Kidney epithelial cell (primary cell): ENCODE measurements at places on chromosomes 7 and 10.

DNA sequence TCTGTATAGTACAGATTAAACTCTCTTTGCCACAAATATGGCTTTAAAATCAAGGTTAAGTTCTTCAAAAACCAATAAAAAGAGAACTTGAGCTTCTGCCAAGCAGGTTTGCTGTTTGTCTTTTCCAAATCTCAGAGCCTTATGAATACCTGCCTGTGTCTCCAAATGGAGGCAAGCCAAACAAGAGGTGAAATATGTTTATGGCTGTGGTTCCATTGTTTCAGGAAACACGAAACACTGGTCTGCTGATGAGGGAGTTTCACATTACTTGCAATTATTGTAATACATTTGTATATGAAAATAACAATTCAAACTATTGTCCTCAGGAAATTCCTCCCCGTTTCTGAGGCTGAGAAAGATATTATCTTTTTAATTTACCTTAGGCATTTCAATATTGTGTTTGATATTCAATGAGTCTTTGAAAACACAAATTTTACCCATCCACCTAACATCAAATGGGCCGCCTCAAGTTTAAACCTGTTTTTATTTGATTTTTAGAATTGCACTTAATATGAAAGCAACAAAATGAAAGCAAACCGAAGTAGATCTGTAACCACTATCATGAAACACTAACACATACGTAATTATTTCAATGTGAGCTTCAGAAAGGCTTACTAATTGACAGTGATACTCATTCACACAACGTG, 359.3 kb downstream of the HGF start:
- DNase-seq = no peak

DNA sequence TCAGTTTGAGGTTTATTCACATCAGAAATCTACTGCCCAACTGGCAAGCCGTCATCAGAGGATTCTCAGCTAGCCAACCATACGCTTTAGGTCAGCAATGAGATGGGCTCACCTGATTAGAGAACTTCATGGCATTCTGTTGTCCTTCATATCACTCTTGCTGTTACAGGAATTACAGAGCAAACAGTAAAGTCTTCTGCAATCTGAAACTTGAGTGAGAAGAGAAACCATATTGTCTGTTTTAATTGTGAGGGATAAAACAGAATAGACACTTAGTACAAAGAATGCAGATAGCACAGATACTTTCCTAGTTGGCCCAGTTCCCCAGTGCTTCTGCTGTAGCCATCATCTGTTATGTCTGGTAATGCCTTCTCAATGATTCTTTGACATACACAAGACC, 366.6 kb downstream of the EXOC4 start:
- no peak for DNase-seq

- DNase-seq = no peak
These were observed 45.2 kb downstream of the COL1A2 start for GRCh38 chr7:94439893-94440381.

GRCh38 chr10:21488246-21488956, 37.1 kb downstream of the SKIDA1 start:
- no peak for DNase-seq

DNA sequence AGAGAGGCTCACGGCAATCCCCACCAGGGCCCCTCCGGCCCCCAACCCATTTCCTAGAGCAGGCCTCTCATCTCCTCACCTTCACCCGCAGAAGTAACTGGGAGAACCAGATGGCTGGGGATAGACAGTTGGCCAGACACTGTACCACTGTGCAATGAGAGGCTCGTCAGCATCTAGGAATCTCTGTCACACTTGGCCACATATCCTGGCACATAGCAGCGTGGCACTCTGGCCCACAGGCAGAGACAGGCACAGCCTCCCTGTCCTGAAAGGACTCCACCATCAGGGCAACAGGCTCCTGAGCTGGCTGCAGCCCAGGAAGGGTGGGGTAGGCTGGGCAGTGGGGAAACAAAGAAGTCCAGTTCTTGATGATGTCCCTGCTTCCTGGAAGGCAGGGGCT, 45.8 kb downstream of the C10orf143 start:
- DNase-seq = no peak

DNA sequence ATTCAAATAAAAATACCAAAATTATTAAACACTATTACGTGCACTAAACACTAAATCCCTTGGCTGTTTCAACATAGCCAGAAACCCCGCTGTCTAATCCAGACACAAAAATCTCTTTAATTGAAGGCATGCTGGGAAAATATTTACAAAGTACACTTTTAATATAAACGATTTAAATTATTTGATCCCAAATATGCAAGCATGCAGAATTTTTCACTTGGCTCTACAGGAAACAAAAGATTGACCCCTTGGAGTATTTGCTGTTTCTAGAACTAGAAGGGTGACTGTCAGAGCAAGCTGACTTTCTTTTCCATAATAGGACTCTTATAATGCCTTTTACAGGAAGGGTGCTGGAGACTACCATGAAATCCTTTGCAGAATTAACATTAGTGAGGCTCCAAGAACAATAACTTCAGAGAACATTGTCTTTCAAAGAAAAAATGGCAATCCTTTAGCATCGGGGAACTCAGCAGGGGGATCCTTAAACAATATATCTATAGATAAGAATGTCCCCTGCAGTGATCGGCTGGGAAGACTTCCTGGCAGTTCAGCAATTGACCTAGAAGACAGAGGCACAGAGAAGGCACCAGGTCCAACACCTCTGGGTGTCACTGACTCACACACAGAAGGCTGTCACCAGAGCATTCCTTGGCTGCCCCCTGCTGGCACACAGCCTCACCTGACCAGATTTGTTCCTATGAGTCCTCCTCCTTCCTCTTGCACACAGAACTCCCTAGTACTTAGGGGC, 55.8 kb upstream of the MRLN start:
- peak; percentile 18 for DNase-seq

DNA sequence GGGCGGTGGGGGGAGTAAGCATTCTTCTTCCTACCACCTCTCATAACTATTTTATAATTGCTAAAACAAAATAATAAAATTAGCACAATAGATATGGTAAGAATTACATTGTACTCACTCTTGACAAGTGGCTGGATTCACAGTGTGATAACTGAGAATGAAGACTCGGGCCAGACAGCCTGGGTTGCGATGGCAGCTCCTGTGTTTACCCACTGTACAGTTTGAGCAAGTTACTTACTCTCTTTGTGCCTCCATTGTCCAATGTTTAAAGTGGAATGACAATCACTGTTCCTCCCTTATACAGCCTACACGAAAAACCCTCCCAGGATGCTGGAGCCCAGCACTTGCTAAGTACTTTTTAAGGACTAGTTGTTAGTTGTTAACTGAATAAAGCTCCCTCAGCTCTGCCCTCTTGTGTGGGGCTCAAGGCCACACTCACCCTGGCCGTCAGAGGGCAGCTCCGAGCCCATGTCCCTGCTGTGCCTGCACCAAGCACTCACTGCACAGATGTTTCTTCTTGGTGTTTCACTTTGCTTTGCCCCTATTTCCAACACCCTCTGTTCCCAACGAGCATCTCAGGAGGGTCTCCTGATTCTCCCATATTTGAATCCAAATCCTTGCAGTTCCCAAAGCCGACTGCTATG, 56.4 kb upstream of the NPS start:
- DNase-seq = no peak

- DNase-seq = no peak
These were observed 62.7 kb downstream of the ADCYAP1R1 start for GRCh38 chr7:31114593-31115343.
